ENCODE measurements at places on chromosomes 1 and 21. TPM values are rescaled to one million over a fixed set of nuclear protein-coding genes. Genes with fewer than 3 reads are reported as not detected.
A peak's percentile ranks its signal among the peaks of the same experiment; 100 is the strongest.

The FAM72C gene
- total RNA-seq, result 0.71 TPM

- ATAC-seq, result no peak
Observed at GRCh38 chr1:100773444-100773843, 53.9 kb downstream of the VCAM1 start.

DNA sequence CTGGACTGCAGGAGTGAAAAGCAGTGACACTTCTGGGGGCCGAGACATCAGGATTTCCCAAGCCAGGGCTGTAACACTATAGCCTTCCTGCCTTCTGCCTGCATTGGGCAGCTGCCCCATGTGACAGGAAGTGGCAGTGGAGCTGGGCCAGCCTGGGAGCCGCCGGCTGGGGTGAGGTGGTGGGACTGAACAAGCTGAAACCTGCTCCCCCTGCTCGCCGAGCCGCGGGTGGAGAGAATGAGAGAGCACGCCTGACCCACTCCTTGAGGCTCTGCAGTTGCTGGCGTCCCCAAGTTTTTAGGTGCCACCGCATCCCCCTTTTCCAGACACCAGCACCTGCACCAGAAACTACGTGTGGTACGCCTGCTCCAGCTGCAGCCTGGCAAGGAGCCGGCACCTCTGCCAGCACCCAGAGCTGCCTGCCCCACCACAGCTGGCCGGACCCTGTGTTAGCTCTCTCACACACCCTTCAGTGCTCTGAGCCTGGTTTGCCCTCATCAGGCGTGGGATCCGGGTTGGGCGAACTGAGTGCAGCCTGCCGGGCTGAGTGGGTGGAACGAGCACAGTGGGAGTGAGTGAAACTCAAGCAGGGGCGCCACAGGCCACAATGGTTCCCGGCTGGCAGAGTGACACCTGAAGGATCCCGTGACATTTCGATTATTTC is 119.4 kb downstream of the AKT3 start:
- no peak for ATAC-seq

DNA sequence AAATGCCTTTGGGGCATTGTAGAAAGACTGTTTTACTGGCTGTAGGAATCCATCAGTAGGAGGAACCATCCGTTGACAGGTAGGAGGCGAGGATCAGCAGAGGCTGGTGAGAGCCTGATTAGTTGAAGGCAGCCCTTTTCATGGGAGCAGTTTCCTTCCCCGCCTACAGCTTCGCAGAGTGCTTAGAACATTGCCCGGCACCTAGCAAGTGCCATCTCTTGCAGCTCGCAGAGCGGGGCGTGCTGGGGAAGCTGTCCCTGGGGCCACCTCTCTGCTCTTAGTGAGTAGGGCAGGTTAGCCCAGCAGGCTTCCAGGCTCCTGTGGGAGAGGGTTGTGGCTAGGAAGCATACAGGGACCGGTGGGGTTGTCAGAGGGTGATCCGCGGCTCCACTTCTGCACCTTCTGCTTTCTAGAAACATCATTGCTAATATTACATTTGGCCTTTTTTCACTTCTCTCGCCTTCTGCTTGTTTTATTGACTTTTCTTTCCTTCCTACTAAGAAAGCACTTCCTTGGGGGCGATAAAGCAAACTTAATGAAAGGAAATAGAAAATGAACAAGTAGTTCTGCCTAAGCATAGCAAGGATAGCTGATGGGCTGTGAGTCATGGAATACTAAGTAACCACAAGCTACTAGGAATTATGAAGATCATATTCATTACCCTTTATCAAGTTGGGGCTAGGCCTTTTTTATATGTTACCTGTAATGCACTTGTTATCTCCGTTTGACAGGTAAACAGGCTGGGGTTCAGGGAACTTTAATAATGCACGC is 176.7 kb downstream of the GALNT2 start:
- no peak for ATAC-seq

GRCh38 chr1:58583496-58583895 is 6.4 kb upstream of the TACSTD2 start:
- ATAC-seq, result no peak

The HMGCS2 gene
- not detected for total RNA-seq

DNA sequence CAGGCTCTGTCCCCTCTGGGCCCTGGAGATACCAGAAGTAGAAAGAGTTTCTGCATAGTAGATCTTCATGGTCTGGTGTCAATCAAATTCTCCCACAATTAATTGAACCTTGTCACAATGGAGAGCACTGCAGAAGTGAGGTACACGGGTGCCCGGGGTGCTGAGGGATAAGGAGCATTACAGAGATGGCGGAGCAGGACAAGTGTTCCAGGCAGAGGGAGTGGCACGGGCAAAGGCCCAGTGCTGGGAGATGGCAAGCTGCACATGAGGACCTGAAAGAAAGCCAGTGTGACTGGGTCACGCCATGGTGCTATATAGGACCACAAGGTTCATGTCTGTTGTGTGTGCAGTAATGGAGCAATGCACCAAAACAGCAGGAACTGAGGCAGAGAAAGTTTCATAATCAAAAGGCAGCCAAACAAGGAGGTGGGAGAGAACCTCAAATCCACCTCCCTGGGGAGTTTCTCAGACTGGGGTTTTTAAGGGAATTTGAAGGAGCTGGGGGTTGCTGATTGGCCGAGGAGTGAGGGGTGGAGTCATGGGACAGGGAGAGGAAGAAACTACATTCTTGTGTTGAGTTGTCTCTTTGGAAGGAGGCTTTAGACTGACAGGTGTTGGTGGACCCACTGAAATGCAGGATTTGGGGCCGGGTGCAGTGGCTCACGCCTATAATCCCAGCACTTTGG is 27.7 kb downstream of the ACOT11 start:
- no peak for ATAC-seq

- no peak for ATAC-seq
Observed at GRCh38 chr1:44780583-44781121, 5.3 kb downstream of the RPS8 start.

The TPR gene
- 63.8 TPM for total RNA-seq

- no peak for ATAC-seq
Observed at GRCh38 chr1:198620951-198621824, 17.7 kb upstream of the PTPRC start.

The CD101 gene
- total RNA-seq, result 2.5 TPM

- ATAC-seq, result no peak
Observed at GRCh38 chr1:29831500-29832117, 595.3 kb downstream of the PTPRU start.

DNA sequence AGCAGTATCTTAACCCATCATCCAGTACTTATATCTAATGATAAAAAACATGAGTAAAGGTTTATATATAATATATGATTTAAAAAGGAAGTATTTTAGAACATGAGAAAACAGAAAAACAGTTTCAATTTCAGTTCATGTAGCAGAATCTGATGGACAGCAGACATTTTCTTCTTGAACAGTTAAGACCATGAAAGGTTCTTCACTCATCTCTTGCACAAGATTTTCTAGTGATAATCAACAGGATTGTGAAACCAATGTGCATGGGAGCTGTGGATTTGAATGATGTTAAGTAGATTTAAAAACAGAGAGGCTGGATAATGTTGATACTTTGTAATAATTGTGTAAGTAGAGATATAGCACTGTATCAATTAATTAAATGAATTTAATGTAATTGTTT is 1297.6 kb downstream of the BRINP3 start:
- no peak for ATAC-seq

The SPAG17 gene
- 64.8 TPM for total RNA-seq

- ATAC-seq, result peak; percentile 31
Observed at GRCh38 chr21:16633831-16634459, 878.9 kb upstream of the CXADR start.

DNA sequence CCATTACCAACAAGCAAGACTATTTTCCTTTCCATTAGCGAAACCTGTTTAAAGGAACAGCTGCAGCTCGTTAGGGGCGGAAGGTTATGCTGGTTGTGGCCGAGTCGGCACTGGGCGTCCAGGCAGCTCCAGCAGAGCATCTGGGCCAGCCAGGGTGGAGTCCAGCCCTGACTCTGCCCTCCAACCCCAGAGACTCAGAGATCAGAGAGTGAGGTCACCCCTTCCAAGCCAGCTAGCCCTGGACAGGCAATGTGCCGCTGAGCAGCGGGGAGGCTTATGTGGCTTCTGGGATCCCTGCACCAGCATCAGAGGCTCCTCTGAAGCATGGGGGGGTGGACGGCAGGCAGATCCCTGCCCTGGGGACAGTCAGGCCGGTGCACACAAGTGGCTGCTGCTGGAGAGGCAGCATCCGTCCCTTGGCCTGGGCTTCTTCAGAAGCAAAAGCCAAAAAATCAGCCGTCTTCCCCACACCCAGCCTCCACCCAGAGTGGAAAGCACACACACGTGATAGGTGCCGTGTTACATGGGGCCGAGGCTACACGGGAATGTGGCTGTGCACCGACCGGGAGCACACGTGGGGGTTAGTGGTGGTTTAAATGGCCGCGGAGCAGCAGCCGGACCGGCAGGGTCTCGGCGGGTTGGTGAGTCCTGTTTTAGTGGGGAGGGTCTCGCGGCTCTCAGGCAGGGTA is 30.1 kb downstream of the SLC66A1 start:
- ATAC-seq, result no peak

- ATAC-seq, result no peak
Observed at GRCh38 chr1:24735156-24735508, 10.1 kb upstream of the CLIC4 start.

The RAB7B gene
- 0.25 TPM for total RNA-seq

The CD2 gene
- 0.47 TPM for total RNA-seq

GRCh38 chr1:58545591-58546519 is 671 bp downstream of the OMA1 start:
- ATAC-seq, result peak; percentile 70

DNA sequence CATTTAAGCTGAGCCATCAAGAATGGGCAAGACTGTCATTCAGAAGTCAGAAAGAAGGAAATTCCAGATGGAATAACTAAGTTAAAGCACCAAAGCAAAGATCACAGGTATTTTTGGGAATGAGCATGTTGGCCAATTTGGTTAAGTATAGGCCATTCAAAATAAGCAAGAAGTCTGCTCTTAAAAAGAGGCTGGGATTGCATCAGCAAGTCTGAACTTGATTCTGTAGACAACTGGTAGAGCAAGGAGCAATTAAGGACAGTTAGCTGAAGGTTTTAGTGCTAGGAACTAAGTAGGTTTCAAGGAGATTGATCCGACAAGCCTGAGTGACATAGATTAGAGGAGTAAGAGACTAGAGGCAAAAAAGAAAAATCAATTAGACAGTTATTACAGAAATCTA is 8.4 kb downstream of the ANKRD45 start:
- ATAC-seq, result no peak

DNA sequence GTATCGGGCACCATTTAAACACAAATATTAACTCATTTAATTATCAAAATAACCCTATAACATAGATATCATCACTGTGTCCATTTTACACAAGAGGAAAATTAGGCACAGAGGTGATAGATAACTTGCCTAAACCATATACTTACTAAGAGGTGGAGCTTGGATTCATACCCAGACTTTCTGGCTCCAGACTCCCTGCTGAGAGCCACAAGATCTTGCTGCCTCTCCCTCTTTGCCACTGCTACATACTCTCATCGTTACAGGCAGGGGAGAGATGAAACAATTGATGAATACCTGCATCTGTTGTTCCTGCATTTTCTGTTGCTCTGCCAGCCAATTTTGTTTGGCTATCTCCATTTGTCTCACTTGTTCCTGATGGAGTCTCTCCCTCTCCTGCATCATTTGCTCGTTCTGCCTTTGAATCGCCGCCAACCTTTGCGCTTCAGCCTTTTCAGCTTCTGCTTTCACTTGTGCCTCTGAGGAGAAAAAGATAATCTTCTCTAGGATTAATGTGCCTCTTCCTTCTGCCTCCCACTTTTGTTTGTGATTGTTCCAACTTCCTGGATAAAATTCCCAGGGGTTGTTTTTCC is 10.6 kb downstream of the GBP5 start:
- ATAC-seq, result peak; percentile 10

DNA sequence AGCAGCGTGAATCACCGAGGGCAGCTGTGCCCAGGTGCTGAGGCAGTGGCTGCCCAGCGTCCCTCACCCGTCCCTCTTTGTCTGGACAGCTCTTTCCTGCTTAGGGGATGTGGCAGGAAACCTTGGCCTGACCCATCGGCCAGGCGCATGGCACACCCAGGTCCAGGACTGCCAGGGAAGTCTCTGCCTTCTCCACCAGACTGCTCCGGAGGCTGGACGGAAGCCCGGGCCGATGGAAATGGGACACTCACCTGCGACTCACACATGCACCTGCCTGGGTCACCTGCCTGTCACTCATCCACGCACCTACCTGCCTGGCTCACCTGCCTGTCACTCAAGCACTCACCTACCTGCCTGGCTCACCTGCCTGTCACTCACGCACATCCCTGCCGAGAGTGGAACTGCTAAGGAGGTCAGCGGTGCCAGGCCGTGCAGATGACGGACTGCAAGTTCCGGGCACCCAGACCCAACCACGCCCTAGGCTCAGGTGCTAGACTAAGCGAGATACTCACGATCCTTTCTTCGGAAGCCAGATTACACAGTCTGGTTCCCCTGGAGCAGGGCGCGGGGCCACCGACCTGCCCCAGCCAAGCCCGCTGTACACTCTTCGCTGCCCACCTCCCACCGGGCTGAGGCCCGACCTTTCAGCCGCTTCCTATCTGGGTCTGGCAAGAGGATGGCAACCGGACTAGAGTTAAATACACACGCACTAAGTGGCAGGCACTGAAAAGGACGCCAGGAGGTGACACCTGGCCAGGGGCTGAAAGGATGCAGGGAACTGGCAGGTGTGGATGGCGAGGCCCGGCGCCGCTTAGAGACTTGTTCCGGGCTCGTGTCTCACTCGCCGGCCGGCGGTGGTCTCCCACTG is 1.1 kb downstream of the UBE2J2 start:
- ATAC-seq, result peak; percentile 0

DNA sequence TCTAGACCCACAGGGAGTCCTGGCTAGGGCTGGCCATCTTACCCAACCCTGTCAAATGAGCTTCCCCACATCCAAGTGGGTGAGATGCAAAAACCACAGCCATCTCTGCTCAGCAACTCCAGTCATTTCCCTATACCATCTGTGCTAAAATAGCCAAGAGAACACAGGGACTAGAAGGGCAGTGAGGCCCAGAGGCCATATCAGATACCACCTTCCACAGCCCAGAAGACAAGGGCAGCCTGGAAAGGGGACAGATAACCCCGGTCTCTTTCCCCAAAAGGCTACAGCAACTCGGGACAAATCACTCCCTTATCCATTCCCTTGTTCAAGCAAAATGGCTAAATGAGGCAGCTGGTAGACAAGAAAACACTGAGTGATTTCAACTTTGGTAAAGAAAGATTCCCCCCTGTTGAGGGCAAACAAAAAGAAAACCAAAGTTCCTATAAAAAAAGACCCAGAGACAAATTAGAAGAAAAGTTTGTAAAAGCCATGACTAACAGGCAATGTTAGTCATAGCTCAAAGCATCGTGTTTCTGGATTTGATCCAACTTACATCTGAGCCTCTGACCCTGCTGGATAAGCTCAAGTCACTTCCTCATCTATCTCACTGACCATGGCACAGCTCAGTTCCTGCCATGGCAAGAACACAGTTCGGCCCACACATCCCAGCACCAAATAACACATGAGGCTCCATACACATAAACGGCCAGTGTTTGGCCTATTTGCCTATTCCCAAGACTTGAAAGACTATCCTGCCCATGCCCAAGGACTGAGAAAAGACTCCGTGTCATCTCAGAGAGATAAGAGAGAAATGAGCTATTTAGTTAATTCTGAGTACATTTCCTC is 3.1 kb downstream of the LAMB3 start:
- ATAC-seq, result no peak

- ATAC-seq, result no peak
Observed at GRCh38 chr1:154220970-154221277, 169 bp downstream of the UBAP2L start.

All from motor neuron (in vitro differentiated cells).